H9 (cell line): ENCODE measurements at places on chromosomes 11 and 22. TPM values are rescaled to one million over a fixed set of nuclear protein-coding genes. Genes with fewer than 3 reads are reported as not detected.
A peak's percentile ranks its signal among the peaks of the same experiment; 100 is the strongest.

GRCh38 chr22:46421267-46421666 is 85.8 kb downstream of the TRMU start:
- peaks cover 9% of the 10 kb centered on the region for H3K36me3 ChIP-seq
- no peak overlapping the region for H3K27ac ChIP-seq
- H3K27me3 ChIP-seq = no peaks in the 10 kb centered on the region
- H3K4me3 ChIP-seq = no peak overlapping the region

- DNase-seq = no peak
- H3K27me3 ChIP-seq = no peaks in the 10 kb centered on the region
- H3K4me1 ChIP-seq = no peaks in the 10 kb centered on the region
- H3K36me3 ChIP-seq = no peaks in the 10 kb centered on the region; the same call in 2 of the 3 replicates
These were observed 4.7 kb downstream of the OR8U1 start for GRCh38 chr11:56380120-56380519.

- peaks cover 3% of the 10 kb centered on the region; the same call in 1 of the 2 replicates for H3K27me3 ChIP-seq
- no peak overlapping the region for H3K27ac ChIP-seq
These were observed 51.8 kb downstream of the CD6 start for GRCh38 chr11:61023086-61023965.

DNA sequence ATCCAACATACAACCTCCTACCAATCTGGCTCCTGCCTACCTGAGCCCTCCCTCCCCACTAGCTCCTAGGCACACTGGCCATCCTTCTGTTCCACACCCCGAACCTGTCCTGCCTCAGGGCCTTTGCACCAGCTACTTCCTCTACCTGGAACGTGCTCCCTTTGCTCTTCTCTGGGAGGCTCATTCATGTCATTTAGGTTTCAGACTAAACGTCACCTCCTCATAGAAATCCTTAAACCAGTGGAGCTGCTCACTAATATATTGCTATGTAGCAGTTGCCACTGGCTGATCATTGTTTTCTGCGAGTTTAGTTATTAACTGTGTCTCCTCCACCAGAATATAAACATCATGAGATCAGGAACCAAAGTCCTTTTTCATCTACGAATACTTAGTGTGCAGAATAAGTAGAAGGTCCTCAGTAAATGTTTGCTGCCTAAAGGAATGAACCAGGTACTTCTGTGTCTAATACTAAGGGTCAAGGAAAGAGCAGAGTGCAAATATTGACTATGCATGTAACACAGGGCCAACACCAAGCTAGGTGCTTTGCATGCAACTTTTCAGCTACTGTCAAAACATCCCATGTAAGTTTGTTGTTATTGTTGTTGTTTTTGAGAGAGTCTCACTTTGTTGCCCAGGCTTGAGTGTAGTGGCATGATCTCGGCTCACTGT is 277.6 kb upstream of the SYN3 start:
- peaks cover 23% of the 10 kb centered on the region for H3K36me3 ChIP-seq
- DNase-seq = no peak
- H3K27ac ChIP-seq = no peak overlapping the region
- no peaks in the 10 kb centered on the region for H3K27me3 ChIP-seq
- no peaks in the 10 kb centered on the region for H3K4me1 ChIP-seq

- no peak for DNase-seq
- no peaks in the 10 kb centered on the region for H3K36me3 ChIP-seq
- H3K4me1 ChIP-seq = no peaks in the 10 kb centered on the region
- H3K4me3 ChIP-seq = no peak overlapping the region
- H3K27me3 ChIP-seq = no peaks in the 10 kb centered on the region
These were observed 847.3 kb downstream of the JRKL start for GRCh38 chr11:97237151-97237550.

DNA sequence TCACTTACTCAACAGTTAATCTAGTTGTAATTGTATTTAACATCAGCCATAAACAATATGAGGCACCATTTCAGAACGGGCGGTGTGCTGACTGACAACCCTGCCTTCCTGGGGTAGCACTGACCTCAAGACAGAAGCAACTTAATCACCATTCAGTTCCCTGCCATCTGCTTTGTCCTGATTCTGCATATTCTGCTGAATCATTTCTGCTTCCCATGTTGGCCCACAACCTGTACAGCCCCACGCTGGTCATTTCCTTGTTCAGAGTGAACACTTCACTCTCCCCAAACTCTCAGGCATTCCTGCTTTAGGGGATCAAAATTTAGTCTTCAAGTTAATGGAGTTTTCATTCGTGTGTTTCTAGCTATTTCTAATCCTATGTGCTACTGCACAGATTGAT is 132.3 kb upstream of the ZBED5 start:
- no peaks in the 10 kb centered on the region for H3K27me3 ChIP-seq
- no peak overlapping the region for H3K4me3 ChIP-seq
- H3K4me1 ChIP-seq = no peaks in the 10 kb centered on the region
- H3K27ac ChIP-seq = no peak overlapping the region

DNA sequence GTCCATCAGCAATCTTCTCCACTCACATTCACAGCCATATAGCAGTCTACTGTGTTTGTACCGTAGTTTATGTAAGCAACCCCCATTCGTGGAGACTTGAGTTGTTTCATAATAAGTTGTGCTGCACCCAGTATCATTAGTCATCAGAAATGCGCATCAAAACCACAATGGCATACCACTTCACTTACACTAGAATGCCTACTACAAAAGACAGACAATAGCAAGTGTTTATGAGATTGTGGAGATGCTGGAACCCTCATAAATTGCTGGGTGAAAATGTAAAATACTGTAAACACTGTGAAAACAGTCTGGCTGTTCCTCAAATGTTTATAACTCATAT is 133.3 kb downstream of the ATXN10 start:
- peaks cover 11% of the 10 kb centered on the region for H3K36me3 ChIP-seq
- no peak for DNase-seq
- H3K4me1 ChIP-seq = no peaks in the 10 kb centered on the region
- no peak overlapping the region for H3K4me3 ChIP-seq

- no peaks in the 10 kb centered on the region for H3K4me1 ChIP-seq
- H3K4me3 ChIP-seq = no peak overlapping the region
- no peak for DNase-seq
- H3K27ac ChIP-seq = no peak overlapping the region
- H3K27me3 ChIP-seq = no peaks in the 10 kb centered on the region
- no peaks in the 10 kb centered on the region; the same call in 2 of the 3 replicates for H3K36me3 ChIP-seq
These were observed 9.4 kb downstream of the UEVLD start for GRCh38 chr11:18578975-18579598.

DNA sequence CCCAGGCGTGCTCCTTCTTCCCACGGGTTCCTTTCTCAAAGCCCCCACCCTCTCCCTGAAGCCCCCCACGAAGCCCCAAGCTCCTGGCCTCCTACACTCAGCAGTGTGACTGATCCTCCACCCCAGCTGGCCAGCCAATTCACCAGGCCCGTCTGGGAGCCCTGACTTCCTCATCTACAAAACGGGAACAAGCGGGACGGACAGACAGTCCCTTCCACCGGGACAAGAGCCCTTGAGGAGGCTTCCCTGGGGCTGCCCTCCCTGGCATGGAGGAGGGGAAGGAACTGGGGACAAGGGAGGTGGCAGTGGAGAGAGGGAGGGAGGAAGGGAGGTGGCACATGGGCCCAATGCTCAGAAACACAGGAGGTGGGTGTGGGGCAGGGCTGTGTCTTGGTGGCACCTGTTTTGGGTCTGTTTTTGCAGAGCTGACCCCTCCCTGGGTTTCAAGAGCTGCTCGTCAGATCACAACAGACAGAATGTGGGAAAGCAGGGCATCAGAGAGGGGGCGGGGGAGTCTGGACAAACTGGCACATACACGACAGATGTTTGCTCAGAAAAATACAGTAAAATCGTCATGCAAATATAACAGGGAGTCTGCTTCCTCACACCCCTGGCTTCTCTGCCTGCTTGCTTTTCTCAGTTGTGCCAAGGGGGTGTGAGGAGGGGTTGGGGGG is 56.8 kb downstream of the ELFN2 start:
- no peaks in the 10 kb centered on the region for H3K36me3 ChIP-seq
- no peak overlapping the region for H3K27ac ChIP-seq
- no peaks in the 10 kb centered on the region for H3K27me3 ChIP-seq
- H3K4me1 ChIP-seq = peaks cover 3% of the 10 kb centered on the region; the same call in 1 of the 2 replicates
- H3K4me3 ChIP-seq = no peak overlapping the region; the same call in 2 of the 3 replicates

DNA sequence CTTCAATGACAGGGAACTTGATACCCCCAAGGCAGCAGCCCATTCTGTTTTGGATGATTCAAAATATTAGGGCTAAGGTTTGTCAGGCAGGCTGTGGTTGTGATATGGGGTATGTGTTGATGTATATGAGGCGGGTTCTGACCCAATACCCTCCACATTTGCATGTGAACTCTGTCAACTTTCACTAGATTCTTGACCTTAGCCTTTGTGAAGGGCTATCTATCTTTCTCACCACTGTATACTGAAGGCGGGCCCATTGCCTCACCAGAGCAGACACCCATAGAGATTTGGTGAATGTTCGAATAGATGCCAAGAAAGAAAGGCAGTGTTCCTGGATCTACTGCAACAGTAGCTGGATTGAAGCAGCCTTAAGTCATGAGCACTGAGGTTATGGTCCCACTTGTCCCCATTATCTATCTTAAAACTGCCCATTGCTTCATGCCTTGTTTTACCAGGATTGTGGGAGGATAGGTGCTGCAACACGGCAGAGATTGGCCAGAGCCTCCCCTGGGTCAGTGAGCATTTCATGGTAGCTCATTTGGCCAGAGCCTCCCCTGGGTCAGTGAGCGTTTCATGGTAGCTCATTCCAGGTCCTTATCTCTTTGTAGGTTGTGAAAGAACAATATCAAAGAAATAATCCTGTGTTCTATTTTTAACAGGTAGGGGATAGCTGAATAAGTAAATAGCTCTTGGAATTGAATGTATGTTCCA is 399.6 kb downstream of the TMEM135 start:
- H3K4me3 ChIP-seq = no peak overlapping the region
- no peaks in the 10 kb centered on the region for H3K36me3 ChIP-seq
- no peak overlapping the region for H3K27ac ChIP-seq
- no peaks in the 10 kb centered on the region for H3K4me1 ChIP-seq
- no peak for DNase-seq
- H3K27me3 ChIP-seq = no peaks in the 10 kb centered on the region

DNA sequence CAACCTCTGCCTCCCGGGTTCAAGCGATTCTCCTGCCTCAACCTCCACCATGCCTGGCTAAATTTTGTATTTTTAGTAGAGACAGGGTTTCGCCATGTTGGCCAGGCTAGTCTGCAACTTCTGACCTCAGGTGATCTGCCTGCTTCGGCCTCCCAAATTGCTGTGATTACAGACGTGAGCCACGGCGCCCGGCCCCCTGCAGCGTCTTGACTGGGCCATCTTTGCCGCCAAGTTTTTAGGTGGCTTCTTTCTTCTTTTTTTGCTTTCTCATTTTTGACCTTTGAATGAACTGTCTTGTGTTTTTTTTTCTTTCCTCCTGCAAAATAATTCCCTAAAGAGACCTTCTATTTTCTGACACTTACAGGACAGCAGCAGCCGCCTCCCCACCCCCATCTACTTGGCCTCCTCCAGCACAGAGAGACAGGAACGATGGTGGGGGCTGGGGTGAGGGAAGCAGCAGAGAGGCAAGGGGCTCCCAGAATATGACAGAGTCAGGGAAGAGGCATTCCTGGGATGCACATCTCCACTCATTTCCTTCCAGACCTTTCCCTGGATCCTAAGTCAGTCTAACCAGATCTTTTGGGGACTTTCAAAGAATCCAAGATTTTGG is 92.6 kb upstream of the ALX4 start:
- H3K27me3 ChIP-seq = no peaks in the 10 kb centered on the region
- no peak for DNase-seq
- H3K4me3 ChIP-seq = no peak overlapping the region
- H3K27ac ChIP-seq = no peak overlapping the region
- no peaks in the 10 kb centered on the region for H3K4me1 ChIP-seq
- no peaks in the 10 kb centered on the region for H3K36me3 ChIP-seq

DNA sequence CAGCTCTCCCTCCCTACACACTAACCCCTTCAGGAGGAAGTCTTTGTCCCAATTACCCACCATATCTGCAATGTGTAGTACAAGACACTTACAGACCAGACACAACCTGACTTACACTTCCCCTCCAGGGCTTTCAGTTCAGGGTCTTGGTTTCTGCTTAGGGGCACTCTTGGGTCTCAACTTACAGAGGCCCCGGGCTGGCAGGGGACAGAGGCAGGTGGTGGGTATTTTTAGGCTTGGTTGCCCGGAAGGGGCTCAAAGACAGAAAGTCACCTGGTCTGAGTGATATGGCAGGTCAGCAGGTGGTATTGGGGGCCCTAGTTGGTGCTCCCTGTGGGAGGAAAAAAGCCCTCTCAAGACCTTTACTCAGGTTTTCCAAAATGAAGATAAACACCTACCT is 3.4 kb upstream of the TMEM184B start:
- no peak overlapping the region for H3K4me3 ChIP-seq
- no peaks in the 10 kb centered on the region for H3K27me3 ChIP-seq
- no peak for DNase-seq
- no peak overlapping the region for H3K27ac ChIP-seq
- H3K36me3 ChIP-seq = no peaks in the 10 kb centered on the region; the same call in 2 of the 3 replicates

- no peaks in the 10 kb centered on the region for H3K36me3 ChIP-seq
- H3K4me3 ChIP-seq = peak overlapping the region; percentile 13; the same call in 1 of the 2 replicates
These were observed 148.3 kb upstream of the POU2AF2 start for GRCh38 chr11:111097191-111097590.

DNA sequence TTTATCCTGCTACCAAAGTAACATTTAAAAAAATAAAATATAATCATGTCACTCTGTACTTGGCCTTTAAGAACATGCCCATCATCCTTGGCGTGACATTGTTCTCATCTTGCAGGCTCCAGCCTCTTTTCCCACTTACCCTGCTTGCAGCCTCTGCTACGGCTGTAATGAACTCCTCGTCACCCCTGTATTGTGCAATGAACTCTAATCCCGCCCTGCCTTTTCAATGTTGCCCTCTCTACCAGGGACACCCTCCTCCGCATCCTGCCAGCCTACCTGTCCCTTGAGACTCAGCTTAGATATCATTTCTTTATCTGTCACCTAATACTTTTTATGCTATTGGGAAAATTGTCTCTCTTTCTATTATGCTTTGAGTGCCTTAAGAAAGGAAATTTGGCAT is 12.6 kb upstream of the MMP20 start:
- no peaks in the 10 kb centered on the region for H3K36me3 ChIP-seq
- DNase-seq = no peak
- H3K4me3 ChIP-seq = no peak overlapping the region

- no peak overlapping the region for H3K4me3 ChIP-seq
- no peak overlapping the region for H3K27ac ChIP-seq
- peaks cover 15% of the 10 kb centered on the region for H3K36me3 ChIP-seq
- DNase-seq = no peak
These were observed 33.3 kb downstream of the ST14 start for GRCh38 chr11:130192845-130193267.

GRCh38 chr11:126202646-126203359 is 8.6 kb downstream of the RPUSD4 start:
- no peak for DNase-seq
- H3K27me3 ChIP-seq = no peaks in the 10 kb centered on the region
- no peaks in the 10 kb centered on the region for H3K4me1 ChIP-seq
- peaks cover 92% of the 10 kb centered on the region for H3K36me3 ChIP-seq
- no peak overlapping the region for H3K4me3 ChIP-seq

- no peaks in the 10 kb centered on the region for H3K36me3 ChIP-seq
- no peak overlapping the region for H3K27ac ChIP-seq
- no peaks in the 10 kb centered on the region for H3K4me1 ChIP-seq
These were observed 520.8 kb downstream of the BRD1 start for GRCh38 chr22:49306632-49307480.

Gene GNG3
- total RNA-seq = 3.2 and 3.4 TPM in 2 replicates

Gene THYN1
- 97.0 and 101 TPM in 2 replicates for total RNA-seq

Gene HBG2
- total RNA-seq = not detected in 2 replicates

Gene UPK2
- total RNA-seq = 0.24 and 0.33 TPM in 2 replicates

Gene MOV10L1
- not detected in 2 replicates for total RNA-seq

Gene SEZ6L
- total RNA-seq = 0.09 and 0.13 TPM in 2 replicates

Gene SPTBN2
- total RNA-seq = 80.4 and 84.8 TPM in 2 replicates

Gene RIMBP3B
- total RNA-seq = 0.39 and 0.77 TPM in 2 replicates
